ENCODE measurements at places on chromosomes 3 and 15.

DNA sequence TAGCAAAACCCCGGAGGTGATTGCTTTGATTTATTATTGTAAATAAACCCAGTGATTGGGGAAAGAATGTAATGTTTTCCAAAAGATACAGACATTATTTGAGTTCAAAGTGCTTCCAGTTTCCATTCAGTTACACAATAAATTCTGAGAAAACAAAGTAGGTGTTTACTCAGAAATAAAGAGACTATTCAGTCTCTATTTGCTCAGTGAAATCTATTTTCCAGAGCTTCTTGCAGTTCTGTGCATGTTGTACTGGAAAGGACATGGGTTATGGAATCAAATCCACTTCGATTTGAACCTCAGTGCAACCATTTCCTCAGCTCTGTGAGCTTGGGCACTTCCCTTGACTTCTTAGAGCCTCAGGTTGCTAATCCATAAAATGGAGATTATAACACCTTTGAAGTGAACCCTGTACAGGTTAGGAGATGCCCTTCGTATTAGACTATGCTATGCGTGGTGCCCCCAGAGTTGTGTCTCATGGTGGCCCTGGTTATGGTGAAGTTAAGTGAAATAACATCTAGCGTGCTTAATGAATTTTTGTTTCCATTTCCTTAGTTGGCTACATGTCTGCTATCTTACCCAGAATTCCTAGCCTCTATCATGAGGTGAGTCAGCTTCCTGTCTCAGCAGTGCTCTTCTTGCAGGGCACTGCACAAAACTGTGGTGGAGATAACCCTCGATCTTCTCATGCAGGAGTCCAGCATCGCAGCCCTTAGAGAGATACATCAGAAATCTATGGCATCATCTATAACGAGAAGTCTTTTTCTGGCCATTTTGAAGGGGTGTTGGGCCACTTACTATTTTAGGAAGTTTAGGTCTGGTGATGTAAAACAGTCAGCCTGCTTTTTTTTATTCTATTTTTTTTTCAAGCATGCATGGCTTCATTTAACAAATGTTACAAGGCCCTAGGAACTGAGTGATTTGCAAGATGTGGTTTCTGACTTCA is 97.7 kb downstream of the RPL39L start:
- no peak for DNase-seq

- no peak for DNase-seq
Measured at GRCh38 chr15:85137489-85138168, 156.0 kb downstream of the PDE8A start.

- DNase-seq: no peak
Measured at GRCh38 chr3:194720048-194720447, 34.4 kb downstream of the FAM43A start.

- DNase-seq: no peak
Measured at GRCh38 chr3:38538773-38539353, 42.7 kb downstream of the EXOG start.

All from NT2/D1 (cell line).